Sigmoid colon (tissue), 7 donors: ENCODE measurements at places on chromosomes 2 and 18. TPM values are rescaled to one million over a fixed set of nuclear protein-coding genes. Genes with fewer than 3 reads are reported as not detected.

DNA sequence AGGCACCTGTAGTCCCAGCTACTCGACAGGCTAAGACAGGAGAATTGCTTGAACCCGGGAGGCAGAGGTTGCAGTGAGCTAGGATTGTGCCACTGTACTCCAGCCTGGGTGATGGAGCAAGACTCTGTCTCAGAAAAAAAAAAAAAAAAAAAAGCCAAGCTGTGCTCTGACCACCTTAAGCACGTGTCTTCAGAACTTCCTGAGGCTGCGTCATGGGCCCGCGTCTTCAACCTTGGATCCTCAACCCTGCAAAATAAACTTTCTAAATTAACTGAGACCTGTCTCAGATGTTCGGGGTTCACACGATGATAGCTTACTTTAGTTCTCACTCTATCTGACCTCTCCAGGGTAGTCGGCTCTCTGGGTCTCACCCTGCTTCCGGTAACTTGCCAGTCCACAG, 65.8 kb upstream of the CABLES1 start:
- H3K4me3 ChIP-seq: no peak overlapping the region
- H3K27ac ChIP-seq: no peak overlapping the region
- no peaks in the 10 kb centered on the region for H3K27me3 ChIP-seq

DNA sequence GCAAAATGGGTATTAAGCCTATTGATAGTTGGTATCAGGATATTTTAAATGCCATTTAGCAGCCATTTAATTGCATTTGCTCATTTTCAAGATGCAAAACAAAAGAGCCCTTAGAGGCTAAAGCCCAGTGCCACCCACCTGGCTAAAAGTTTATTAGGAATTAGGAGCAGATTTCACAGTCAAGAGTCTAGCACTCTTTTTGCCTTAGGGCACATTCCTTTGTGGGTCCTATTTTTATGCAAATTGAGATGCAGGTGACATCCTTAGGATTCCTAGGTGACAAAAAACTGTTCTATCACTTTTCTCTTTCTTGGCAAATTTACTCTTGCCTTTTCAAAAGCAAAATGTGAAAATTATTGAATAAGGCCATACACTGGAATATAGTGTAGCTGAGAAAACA, 42.0 kb downstream of the CTNNA2 start:
- DNase-seq: no peak
- H3K36me3 ChIP-seq: no peaks in the 10 kb centered on the region
- no peaks in the 10 kb centered on the region for H3K4me1 ChIP-seq
- H3K27me3 ChIP-seq: no peaks in the 10 kb centered on the region
- H3K27ac ChIP-seq: no peak overlapping the region

- peaks cover 27% of the 10 kb centered on the region for H3K4me1 ChIP-seq
- peaks cover 9% of the 10 kb centered on the region for H3K36me3 ChIP-seq
- H3K4me3 ChIP-seq: peak overlapping the region; percentile 89
- no peak for DNase-seq
- no peaks in the 10 kb centered on the region for H3K27me3 ChIP-seq
Observed at GRCh38 chr2:105338020-105338385, 663 bp downstream of the C2orf49 start.

Gene UGT1A7
- total RNA-seq: not detected

Gene FBXO15
- not detected for total RNA-seq
